ENCODE measurements at places on chromosomes 5 and 9. TPM values are rescaled to one million over a fixed set of nuclear protein-coding genes. Genes with fewer than 3 reads are reported as not detected.
A peak's percentile ranks its signal among the peaks of the same experiment; 100 is the strongest.

DNA sequence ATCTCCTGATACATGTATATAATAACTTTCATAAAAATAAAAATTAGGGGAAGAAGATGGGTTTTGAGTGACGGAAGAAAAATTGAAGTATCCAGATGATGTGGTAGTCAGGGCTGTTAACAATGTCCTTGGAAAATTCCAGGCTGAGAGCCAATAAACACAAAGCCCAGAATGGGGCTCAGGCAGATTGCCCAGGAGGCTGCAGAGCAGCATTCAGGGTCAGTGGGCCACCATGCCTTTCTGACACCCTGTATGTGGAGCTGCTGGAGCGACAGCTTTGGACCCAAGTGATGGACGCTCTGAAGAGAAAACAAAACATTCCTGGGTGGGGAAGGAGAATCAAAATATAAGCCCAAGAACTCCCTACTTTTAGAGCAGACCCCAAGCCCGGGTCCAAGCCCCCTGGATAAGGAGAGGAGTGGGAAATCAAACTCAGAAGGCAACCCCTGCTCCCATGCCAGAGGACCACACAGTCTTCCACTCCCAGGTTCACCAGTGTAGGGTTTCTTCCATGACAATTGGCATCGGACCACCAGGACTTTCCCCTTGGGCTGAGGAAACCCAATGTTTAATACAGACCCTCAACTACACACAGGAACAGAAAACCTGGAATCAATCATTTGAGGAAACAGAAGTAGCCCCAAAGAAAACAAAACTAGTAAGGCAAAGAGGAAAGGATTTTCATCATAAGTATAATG lies 45.7 kb upstream of the SPATA31C2 start:
- DNase-seq: no peak

HRH2 gene
- total RNA-seq: 0.41 TPM

GRCh38 chr9:95023217-95024003 lies 294.1 kb downstream of the FANCC start:
- DNase-seq: no peak

ST8SIA4 gene
- total RNA-seq: 30.3 TPM

DNA sequence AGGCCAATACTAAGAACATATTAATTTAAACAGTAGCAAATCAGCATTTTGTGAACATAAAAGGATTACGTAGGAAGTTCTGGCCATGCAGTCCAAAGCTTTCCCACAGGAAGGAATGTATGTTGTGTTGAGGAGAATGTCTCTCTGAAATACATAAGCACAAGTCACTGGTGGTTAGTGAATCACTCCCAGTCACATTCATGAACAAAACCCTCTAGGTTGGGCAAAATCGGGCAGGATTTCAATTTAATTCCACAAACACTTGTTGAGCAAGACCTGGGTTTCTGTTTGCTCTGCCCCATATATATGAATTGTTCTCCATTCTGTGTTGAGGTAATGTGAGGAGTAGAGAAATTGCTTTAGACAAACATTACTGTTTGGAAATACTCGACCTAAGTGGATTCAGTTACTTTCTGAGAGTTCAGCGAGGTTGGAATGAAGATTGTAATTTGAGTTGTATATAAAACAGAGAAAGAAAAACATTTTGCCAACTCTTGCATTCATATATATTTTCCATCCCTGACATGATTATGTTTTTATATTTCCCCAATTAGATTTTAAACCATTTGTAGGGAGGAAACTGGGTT lies 127.6 kb upstream of the RPS23 start:
- no peak for DNase-seq

DNA sequence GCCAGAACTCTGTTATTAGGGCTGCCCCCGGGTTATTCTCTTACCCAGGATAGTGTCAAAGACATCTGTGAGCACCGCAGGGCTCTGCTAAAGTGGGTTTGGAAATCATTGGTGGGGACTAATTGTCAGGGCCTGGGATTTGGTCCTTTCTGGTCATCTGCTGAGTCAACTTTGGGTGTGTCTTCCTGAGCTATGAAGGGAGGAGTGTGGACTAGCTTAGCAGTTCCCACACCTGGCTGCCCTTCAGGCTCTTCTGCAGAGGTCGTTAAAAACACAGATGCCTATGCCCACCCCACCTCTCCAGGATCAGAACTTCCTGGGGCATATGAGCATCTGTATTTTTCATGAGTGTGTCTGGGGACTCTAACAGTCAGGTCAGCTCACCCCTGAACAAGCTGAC lies 352.2 kb downstream of the SLIT3 start:
- no peak for DNase-seq

TMOD1 gene
- 0.41 TPM for total RNA-seq

- no peak for DNase-seq
These were observed 2.2 kb downstream of the BARX1 start for GRCh38 chr9:93952784-93953495.

SMIM32 gene
- total RNA-seq: not detected

FRMD3 gene
- total RNA-seq: 0.59 TPM

- no peak for DNase-seq
These were observed 86.0 kb downstream of the ZFAND5 start for GRCh38 chr9:72278959-72279358.

DNA sequence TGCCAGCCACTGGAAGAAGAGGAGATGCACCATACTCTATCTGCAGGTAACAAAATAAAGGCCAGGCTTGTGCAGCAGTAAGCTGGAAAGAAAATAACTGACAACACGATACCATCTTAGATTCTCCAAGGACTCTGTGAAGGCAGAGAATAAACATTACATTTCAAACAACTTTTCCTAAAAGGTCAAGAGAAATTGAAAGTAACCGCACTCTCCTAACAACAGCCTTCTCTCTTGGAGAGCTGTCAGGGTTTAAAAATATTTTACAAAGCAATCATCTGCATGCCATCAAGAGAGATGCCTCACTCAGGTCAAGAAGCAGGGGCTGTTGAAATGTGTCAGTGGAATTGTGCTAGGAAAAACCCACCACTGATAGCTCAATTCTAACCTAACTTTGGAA lies 13.5 kb upstream of the TTLL11 start:
- no peak for DNase-seq

DNA sequence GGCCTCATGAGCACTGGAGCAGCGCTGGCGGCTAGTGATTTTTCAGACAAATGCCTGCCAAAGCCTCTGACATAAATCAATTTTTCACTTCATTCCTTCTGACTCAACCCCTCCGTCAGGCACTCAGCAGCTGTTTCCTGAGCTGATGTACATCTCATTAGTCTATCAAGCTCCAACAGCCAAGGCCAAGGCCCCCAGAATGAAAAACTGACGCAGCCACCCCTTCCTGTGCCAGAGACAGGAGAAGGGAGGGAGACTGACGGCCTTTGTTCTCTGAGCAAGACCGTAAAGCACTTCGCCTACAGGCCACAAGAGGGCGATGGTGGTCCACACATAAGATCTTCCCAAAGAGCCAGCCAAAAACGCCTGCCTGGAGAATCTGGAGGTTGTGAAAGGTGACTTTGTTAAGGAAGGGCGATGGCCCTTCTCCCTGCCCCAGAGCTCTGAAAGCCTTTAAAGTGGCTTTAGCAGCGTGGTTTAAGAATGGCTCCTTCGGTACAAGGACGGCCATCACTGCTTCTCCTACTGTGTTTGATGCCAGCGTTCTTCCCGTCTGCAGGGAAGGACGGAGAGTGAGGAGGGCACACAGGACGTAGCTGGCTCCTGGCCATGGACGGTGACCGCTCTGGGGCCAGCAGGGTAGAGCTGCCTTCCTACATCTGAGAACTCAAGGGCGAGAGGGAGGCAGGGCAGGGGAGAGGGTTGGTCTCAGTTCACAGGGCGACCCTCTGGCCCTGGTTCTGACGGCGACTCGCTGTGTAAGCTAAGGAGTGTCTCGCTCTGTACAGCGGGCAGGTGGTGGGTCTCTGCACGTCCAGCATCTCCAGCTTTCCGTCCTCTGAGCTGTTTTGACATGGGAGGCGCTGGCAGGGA lies 37.0 kb downstream of the ALG2 start:
- peak; percentile 81 for DNase-seq

DNA sequence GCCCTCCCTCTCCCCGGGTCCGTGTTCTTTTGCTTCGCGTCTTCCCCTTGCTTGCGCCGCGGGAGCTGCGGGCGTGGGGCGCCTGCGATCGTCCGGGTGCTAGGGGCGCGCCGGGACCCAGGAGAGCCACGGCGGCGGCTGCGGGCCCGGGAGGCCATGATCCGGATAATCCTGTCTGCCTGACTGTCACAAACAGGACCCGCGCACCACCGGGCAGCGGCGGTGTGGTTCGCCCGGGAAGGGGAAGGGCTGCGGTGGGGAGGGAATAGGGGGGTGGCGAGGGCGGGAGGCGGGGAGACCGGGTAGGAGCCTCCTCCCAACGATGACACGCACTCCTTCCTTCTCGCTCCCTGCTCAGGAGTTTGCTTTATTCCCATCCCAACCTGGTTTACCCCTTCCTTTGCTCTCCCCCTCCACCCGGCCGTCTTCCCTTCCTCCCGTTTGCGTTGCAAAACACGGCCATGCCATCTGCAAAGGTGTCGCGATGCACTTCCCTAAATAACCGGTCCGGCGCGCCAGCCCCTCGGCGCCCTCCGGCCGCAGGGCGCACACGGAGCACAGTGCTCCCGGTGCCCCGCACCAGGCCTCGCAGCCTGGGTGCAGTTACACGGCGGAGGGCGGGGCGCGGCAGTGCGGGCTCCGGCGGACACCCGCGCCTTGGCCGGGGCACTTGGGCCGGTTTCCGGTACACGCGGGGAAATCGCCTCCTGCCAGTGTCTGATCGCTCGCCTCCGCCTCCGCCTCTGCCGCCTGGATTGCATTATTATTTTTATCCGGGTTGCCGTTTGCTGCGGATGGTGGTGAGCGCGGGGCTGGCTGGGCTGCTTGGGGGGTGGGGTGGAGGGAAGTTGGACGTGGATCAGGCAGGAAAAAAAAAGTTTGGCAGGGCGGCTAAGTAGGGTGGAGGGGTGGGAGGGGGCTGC lies 1.5 kb downstream of the SMARCA2 start:
- peak; percentile 50 for DNase-seq

RELL2 gene
- 17.4 TPM for total RNA-seq
